Skeletal muscle tissue (tissue), 5 donors: ENCODE measurements at places on chromosomes 5 and 9. TPM values are rescaled to one million over a fixed set of nuclear protein-coding genes. Genes with fewer than 3 reads are reported as not detected.

Gene DNAH5
- 1.0 TPM for total RNA-seq

Gene RNF180
- 2.6 TPM for total RNA-seq

Gene FLT4
- total RNA-seq = 8.4 TPM

Gene KCNMB1
- total RNA-seq = under 0.01 TPM

Gene TIMD4
- 3.1 TPM for total RNA-seq

Gene STC2
- 3.1 TPM for total RNA-seq

Gene ACO1
- 24.5 TPM for total RNA-seq

Gene SLC6A3
- not detected for total RNA-seq

Gene TICAM2
- 2.6 TPM for total RNA-seq

Gene SHOC1
- total RNA-seq = not detected

Gene PLGRKT
- 15.1 TPM for total RNA-seq

Gene MUSK
- 8.4 TPM for total RNA-seq

Gene ANXA2R
- 1.6 TPM for total RNA-seq

Gene CAMK2A
- 45.9 TPM for total RNA-seq

Gene ASB6
- total RNA-seq = 4.2 TPM

Gene ZDHHC11B
- total RNA-seq = 1.0 TPM

Gene PLPP7
- total RNA-seq = 34.4 TPM
